ENCODE measurements at places on chromosomes 7 and 10.

DNA sequence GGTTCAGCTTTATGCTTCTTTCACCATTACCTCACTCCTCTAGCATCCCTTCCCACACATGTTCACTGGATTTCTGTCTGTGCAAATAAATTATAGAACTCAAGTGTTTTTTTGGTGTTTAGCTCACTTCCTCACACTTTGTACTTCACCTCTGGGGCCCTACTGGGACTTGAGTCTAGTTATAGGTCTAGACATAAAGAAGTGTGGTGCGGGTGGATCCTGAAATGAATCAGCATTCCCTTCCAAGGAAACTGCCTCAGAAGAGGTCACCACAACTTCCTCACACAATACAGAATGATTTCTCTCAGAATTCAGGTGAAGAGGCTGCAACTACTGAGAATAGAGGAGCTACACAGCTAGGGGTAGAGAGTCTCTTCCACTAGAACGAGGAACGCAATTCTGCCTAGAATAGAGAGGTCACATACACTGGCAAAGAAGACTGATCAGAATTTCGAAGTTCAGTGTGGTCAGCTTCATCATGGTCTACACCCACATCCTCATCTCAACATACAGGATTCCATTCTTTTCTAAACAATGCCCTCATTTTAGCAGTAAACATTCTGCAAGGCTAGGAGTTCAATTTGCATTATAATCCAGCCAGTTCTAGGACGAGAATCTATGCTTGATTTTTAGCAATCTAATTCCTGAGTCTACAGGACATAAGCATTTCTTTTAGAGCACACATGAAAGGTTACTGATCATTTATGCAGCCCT is 938.7 kb upstream of the PHF14 start:
- DNase-seq = no peak

DNA sequence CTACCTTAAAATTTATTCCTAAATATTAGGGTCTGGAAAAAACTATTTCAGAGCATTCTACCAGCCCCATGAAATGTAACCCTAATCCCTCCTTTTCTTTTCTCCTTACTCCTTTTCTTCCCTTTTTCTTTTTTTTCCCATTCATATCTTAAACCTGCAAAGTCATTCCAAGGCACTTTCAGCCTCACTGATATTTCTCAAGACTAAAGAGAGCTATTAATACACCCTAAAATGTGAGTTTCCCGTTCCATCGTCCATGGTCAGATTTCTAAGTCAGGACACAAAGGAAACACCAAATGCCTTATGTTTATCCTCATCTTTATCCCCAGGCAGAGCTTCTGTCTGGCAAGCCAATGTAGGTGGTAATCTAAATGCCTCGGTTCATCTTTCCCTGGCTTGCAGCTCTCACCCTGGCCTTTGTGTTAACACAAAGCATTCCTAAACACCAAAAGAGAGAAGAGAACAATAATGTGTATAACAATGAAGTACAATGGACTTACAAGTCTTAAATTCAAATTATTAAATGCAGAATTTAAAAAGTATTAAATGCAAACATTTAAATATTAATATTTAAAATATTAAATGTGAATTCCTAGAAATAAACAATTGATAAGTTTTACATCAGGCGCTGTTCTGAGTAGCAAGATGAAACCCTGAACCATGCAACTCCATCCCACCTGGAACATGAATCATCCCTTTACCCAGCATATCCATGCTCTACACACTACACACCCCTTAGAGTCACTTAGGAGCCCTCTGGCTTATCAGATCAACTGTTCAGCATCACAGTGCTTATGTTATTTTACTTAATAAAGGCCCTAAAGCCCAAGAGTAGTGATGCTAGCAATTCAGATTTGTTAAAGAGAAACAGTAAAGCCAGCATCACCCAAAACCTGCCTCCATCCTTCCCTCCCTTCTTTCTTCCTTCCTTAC is 26.8 kb downstream of the MICU1 start:
- no peak for DNase-seq

DNA sequence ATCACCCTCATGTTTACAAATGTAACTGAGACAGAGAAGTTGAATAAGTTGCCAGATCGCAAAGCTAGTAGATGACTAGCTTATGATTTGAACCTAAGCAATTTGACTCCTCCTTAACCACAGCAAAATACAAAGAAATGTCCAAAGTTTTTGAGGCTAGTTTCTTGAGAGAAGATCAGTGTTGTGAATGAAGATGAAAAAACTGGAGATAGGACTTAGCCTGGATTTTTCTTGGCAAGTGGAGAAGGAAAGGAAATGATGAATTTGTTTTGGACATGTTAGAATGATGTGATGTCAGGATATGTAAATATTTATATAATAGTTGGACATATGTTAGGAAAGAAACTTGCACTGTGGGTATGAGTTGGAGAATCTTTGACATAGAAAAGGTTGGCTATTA is 149.8 kb downstream of the LSMEM1 start:
- DNase-seq = no peak

DNA sequence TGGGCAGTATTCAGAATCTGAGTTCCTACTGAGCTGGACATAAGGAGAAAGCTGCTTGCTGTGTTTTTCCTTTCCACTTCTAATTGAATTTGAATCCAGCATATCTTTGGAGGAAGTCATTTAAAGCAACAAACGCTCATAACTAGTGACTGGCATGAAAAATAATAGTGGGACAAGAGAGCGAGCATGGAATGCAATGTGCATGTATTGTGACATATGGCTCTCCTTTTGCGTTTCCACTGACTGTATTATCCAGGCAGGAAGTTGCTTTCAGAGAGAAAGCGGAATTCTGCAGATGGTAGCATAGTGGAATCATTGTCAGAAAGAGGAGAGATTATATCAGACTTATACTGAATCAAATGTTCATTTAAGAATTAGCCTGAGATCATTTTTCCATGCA is 368.6 kb downstream of the REEP3 start:
- DNase-seq = no peak

- DNase-seq = peak; percentile 36
These were observed 20.2 kb downstream of the PDCD11 start for GRCh38 chr10:103416436-103417147.

DNA sequence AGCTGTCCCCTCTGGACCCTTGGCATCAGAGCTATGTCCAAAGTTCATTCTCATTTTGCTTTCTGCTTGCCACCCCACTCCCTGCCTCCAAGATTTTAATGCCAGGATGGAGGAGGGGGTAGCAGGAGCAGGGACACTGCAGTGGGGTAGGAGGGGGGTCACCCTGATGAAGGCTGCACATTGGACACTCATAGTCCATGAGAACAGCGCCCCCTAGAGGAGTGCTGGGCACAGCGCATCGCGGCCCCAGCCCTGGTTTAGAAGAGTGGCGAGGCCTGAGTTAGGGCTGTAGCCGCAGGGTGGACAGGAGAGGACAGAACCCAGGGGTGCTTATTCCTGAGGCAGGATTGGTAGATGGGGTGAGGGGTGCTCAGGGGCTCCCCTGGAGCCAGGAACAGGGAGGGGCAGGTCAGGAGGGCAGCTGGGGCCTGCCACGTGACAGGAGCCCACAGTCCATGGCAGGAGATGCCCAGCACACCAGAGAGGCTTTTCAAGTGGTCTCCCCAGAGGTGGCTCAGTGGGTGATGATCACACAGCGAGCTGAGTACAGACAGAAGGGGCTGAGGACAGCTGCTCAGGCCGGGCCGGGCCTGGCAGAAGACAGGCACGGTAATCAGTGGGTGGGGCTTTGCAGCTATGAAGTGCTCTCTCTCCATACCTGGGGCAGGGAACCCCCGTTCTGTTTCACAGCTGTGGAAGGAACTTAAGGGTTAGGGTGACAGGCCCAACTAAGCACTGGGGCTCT is 71.4 kb downstream of the NEURL1 start:
- DNase-seq = no peak

DNA sequence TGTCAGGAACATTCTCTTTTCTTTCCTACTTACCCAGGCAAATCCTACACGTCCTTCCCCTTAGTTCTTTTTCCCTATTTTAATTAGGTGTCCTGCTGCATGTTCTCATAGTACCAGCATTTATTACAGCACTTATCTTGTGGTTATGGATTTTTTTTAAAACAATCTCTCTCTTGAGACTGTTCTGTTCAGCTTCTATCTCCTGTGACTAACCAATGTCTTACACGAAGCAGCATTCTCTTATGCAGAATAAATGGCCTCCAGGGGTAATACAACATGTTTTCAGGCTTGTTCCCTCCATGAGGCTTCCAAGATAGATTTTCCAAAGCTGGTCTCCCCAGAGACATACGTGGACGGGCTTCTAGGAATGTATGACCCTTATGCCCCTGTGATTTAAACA is 1096.1 kb upstream of the CELF2 start:
- no peak for DNase-seq

DNA sequence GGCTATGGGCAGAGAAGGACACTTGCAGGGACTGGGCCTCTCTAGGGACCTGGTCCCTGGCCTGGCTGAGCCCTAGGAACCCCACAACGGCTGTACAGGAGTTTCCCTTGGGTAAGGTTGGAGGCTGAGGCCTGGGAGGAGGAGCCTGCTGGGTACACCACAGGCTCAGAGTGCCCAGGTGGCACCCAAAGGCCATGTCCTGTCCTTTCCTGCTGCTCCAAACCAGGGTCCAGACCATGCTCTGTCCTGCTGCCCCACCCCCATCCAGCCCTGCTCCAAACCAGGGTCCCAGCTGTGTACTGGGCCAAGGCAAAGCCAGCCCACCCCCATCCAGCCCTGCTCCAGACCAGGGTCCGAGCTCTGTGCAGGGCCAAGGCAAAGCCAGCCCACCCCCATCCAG is 35.3 kb upstream of the ZNF488 start:
- DNase-seq = no peak

GRCh38 chr7:115965236-115965635 is 65.3 kb downstream of the TFEC start:
- DNase-seq = no peak

GRCh38 chr7:69169386-69169785 is 428.9 kb upstream of the AUTS2 start:
- DNase-seq = no peak

DNA sequence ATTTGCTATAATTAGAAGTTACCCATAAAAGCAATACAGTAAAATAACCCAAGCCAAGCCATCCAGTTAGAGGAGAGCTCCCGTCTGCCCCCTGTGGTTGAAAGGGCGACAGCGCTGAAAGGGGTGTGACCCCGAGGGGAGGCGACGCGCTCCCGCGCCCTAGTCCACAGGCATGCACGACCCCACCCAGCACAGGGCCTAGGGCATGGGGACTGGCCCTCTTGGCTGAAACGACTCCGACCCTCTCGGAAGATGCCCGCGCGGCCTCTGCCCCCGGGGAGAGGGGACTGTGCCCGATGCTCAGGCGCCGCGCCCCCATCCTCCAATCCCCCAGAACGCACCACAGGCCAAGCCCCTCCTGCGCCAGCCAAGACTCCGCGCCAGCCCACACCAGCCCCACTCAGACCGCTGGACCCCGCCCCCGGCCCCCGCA is 64.0 kb downstream of the CSGALNACT2 start:
- no peak for DNase-seq

GRCh38 chr10:125148528-125148927 is 11.8 kb downstream of the CTBP2 start:
- DNase-seq = no peak

- DNase-seq = no peak
These were observed 97.3 kb upstream of the SP4 start for GRCh38 chr7:21330462-21331178.

DNA sequence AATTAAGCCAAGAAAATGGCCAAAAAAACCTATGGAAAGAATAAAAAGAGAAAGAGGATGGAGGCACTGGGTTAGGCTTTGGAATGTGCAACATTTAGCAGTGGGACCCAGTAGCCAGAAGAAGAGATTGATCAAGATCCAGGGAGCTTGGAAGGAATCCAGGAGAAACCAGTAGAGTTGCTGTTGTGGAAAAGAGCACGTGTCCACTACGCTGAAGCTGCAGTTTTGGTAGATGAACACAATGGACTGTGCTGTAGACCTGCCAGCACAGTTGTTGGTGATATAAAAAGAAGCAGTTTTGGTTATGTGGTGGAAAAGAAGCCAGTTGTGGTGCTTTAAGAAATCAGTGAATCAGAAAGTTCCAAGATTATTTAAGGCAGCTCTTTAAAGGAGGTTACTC is 802.2 kb upstream of the POM121L12 start:
- DNase-seq = no peak

GRCh38 chr7:1320616-1321240 is 88.1 kb downstream of the UNCX start:
- no peak for DNase-seq

- DNase-seq = no peak
These were observed 60.3 kb upstream of the PLXNA4 start for GRCh38 chr7:132636581-132636980.

GRCh38 chr7:97694355-97694754 is 37.5 kb upstream of the TAC1 start:
- no peak for DNase-seq

DNA sequence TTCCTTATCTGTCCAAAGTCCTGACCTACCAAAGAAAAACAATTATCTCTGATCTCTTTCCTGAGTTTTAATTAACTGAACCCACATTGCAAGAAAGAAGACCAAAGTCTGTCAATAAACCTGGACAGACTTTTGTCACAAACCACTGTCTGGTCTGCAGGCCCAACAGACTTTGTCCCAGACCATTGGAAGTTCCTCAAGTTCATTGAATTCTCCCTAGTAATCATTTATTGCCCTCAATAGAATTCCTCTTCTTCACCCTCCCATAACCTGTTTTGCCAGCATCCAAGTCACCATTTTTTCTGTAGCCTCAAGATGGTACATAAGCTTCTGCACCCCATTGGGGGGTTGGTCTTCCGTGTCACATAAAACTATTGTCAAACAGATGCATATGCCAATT is 3.9 kb upstream of the DNMBP start:
- no peak for DNase-seq

DNA sequence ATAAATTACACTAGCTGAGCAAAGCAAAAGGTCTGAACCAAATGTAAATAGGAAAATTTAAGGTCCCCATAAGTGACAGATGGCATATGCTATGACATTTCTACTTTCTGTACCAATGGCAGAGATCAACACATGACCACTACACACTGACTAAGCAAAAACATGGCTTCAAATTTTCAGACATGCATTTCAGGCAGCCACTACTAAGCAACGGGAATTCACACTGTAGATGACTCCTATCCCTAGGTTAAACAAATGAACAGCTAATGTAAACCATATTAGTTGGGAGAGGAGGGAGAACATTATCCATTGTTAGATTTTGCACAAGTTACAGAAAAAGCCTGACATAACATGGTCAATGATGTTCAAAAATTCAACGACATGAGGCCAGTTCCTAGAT is 11.4 kb upstream of the KIF20B start:
- DNase-seq = no peak

- no peak for DNase-seq
These were observed 183.4 kb downstream of the MACC1 start for GRCh38 chr7:20033621-20034400.

- no peak for DNase-seq
These were observed 76.6 kb upstream of the ADO start for GRCh38 chr10:62727934-62728333.
